IPS-NIHi11 (cell line): ENCODE measurements at places on chromosomes 2 and 18.

DNA sequence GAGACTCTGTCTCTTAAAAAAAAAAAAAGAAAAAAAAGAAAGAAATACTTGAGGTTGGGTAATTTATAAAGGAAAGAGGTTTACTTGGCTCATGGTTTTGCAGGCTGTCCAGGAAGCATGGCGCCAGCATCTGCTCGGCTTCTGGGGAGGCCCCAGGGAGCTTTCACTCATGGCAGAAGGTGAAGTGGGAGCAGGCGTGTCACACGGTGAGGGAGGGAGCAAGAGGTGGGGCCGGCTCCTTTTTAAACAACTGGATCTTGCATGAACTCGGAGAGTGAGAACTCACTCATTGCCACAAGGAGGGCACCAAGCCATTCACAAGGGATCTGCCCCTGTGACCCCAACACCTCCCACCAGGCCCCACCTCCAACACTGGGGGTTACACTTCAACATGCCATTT is 30.6 kb downstream of the CYP26B1 start:
- no peak for DNase-seq

DNA sequence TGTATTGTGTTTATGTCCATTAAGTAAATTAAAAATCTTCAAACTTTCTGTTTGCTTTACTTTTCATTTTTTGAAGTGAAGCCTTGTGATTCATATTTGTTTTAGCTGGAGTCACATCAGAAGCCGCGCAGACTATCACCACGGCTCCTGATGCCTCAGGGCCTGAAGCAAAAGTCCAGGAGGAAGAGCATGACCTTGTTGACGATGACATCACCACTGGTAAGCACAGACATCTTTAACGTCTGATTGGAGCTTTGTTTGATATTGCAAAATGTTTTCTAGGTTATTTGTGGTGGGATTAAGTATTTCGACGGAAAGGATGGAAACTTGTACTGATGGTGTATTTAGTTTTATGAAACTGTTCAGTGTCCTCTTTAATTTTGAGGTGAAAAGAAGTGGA is 164.8 kb downstream of the WDR7 start:
- DNase-seq = no peak

- DNase-seq = no peak
These were observed 121.3 kb upstream of the NRXN1 start for GRCh38 chr2:51153236-51153635.

DNA sequence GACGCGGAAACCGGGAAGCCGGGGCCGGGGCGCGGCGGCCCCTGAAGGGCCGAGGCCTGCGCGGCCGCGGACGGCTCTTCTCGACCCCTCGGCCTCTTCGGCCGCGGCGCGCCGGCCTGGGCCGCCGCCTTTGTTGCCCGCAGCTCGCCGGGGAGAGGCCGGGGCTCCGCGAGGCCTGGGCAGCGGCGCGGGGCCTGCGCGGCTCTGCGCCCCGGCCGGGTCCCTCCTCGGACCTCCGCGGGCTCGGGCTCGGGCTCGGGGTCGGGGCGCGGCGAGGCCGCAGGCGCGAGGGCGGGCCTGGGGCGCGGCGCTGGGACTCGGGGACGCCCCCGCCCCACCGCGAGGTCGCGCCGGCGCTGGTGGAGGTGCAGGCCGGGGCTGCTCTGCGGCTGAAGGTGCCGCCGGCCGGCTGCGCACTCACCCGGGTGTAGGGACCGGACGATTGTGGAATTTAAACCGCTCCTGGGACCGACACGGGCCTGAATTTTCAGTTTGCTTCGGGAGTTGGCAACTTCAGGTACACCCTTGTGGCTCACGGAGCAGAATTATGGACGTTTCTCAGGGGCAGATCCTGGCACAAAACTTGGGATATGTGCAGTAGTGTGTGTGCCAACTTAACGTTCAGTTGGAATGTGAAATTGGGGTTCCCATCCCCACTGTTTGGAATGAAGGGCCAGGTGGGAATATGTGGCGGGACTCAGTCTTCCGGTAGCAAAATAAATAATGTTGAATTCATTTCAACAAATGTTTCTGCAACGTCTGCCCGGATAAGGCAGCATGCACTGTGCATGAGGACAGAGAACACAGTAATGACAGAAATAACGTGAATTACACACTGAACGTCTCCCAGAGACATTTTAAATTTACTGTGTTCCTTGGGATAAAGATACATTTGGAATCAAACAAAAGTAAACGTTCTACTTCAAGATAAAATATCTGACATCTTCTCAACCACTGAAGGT is 787 bp downstream of the SOCS6 start:
- DNase-seq = peak; percentile 80

GRCh38 chr2:140117386-140117785 is 1337.2 kb upstream of the NXPH2 start:
- no peak for DNase-seq

- DNase-seq = no peak
These were observed 218.4 kb downstream of the PDE1A start for GRCh38 chr2:182208421-182208820.

DNA sequence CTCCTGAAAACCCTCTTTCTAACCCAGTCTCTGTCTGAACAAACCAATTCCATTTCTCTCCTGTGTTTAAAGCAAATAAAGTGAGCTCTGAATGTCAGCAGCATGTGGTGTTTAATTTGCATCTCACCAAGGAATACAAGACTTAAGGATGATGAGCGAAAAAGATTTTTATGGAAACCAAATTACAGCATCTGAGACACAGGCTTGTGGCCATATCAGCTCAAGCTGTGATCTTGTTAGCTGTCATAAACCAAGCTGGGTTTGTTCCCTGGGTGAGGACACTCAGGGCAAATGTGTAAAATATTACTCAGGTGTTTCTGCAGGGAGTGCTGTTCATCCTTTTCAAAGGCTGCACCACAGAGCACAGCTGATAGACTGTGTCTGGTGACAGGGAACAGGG is 129.3 kb upstream of the REV1 start:
- no peak for DNase-seq

- DNase-seq = no peak
These were observed 87.9 kb downstream of the WDPCP start for GRCh38 chr2:63500398-63500797.

DNA sequence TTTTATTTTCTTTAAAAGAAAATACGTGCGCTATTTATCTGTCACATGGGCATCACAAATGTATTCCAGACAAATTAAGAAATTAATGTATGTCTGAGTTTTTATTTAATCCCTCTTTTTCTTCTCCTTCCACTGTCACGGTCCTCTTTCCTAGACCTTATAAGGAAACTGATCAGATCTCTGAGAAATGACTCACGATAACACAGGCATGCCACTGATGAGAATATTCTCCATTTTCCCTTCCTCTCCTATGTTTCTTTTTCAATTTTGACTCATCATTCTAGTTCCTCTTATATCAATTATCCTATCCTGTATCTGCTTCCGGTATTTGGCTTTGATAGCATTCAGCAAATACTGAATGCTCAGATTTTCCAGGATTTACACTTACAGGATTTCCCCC is 121.8 kb downstream of the DSC3 start:
- DNase-seq = no peak

DNA sequence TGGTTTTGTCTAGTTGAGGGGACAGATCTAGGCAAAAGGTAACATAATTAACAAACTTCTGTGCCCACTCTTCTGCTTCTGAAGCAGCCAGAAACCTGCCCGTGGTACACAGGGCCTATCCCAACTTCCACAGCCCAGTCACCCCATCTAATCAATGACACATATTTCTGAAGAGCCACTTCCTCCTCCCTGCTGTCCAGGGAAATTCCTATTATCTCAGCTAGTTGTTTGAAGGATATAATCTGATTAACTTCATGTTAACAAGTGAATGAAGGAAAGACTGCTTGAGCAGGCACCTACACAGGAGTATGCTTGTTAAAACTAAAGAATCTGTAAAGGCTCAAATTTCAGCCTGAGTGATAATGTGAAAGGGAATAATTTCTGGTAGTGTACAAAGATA is 61.4 kb downstream of the CCDC148 start:
- no peak for DNase-seq

GRCh38 chr2:195300631-195301030 is 356.4 kb upstream of the SLC39A10 start:
- no peak for DNase-seq

- peak; percentile 77 for DNase-seq
These were observed 17.5 kb downstream of the STAT1 start for GRCh38 chr2:190996338-190996946.

DNA sequence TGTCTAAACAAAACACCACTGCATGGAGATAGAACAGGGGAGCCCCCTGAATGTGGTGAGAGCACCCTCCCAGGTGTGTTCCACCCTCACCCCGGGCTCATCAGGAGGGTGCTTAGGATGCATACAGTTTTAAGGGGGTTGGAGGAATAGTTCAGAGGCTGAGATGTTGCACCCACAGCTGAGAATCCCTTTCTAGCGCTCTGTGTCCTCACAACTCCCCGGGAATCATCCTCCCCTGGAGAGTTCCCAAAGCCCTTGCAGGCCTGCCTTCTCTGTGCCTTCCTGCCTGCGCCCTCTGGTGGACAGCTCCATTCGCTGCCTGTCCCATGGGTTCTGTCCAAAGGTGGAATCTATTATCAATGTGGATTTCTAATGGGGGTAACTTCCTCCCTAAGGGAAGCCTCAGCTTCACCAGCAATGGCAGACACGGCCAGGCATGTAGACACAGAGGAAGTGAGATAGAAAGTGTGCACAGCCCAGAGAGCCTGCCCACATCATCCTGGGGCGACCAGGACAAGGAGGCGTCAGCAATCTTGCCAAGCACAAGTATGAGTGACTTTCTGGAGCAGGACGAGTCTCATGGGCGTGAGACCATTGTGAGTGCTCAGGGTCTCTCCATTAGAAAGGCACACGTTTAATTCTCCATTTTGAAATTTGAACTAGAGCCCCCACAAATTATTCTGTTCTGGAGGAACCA is 1.2 kb upstream of the UGT1A5 start:
- peak; percentile 80 for DNase-seq

DNA sequence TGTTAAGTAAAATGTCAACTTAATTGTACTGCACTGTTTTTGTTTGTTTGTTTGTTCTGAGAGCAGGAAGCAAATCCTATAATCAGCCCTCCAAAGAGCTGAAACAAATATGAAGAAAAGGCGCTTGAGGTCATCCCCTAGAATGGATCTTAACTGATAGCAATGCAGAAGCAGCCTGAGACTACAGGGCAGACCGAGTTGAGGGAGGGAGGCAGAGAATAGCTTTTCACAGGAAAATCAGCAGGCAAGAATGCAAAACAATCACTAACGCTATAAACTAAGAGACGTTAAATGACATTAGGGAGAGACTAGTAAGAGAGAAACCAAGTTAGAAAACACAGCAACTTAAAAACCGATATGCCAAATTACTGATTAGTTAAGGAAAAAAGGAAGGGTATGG is 37.2 kb downstream of the GALNT1 start:
- DNase-seq = no peak

DNA sequence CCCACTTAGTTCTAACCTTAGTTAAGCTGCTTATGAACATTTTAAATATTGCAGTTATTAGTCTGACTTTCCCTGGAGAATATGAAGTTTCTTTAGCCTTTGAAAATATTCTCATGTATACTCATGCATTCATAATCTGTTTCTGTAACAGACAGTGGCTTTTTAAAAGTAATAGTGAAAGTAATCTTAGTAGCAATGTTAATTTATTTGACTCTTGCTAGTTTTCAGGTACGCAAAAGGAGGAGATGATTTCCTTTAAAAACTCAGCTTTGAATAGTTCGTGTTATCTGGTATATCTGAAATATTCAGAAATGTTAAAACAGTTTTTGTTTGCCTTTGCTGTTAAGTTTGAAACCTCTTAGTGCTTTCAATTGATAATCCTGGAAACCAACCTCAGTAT is 3.8 kb downstream of the ANKRD12 start:
- no peak for DNase-seq
